ENCODE measurements at places on chromosomes 11 and 22.

GRCh38 chr22:19407649-19408606 lies 23.6 kb downstream of the HIRA start:
- no peak for DNase-seq

DNA sequence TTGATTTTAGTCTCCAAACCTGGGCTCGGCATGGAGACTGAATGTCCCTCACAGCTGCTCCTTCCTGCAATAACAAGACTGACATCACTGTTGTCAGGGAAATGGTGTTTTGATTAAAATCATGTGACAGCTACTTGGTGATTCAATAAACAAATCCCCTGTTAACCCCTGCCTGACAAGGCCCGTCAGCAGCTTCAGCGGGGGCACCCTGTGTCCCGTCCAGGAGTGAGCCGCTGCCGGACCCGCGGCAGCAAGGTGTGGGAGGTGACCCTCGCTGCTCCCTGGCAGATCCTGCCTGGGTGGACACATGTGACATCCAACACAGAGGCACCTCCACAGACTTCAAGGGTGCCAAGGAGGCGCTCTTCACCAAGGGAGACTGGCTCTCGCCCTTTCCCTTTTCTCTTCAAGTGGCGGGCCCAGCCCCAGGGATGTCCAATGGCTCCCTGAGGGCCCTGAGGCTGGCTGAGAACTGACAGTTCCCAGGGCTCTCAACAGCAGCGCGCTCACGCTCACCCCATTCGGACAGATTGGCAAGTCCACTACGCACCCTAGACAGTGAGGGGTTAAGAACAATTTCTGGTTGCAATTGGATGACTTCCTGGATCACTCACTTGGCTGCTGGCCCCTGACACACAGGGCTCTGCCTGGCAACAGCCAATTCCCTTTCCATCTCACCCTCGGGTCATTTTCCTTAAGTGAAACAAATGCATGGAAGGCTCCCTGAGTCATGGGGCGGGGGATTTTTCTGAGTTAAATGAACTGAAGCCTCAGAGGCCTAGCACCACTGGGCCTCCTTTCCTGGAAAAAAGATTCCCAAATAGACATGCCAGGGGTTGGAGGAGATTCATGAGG lies 30.7 kb downstream of the PPP2R1B start:
- no peak for DNase-seq

GRCh38 chr11:16367252-16367651 lies 10.9 kb upstream of the SOX6 start:
- DNase-seq: no peak

- no peak for DNase-seq
Observed at GRCh38 chr11:4146070-4146771, 51.6 kb downstream of the RRM1 start.

DNA sequence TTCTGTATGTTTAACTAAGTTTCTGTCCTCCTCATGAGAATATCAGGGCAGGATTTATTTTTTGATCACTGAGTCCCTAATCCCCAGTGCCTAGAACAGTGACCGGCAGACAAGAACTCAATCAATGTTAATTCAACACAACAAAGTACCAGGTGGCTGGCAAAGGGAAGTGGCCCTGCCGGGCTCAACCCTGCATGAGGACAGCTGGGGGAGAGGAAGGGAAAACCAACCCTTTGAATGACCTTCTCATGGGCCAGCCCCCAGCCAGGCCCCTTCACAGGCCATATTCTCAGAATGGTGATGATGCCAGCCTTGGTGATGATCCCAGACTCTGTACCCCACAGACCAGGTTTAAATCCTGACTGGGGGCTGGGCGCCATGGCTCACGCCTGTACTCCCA lies 1.4 kb upstream of the MFNG start:
- DNase-seq: no peak

- no peak for DNase-seq
Observed at GRCh38 chr11:68979931-68980775, 633 bp downstream of the MRGPRD start.

GRCh38 chr11:8090756-8091155 lies 9.7 kb downstream of the TUB start:
- no peak for DNase-seq

GRCh38 chr11:115503083-115503885 lies 931 bp downstream of the CADM1 start:
- DNase-seq: no peak

GRCh38 chr11:30422447-30423278 lies 99.8 kb downstream of the ARL14EP start:
- no peak for DNase-seq

DNA sequence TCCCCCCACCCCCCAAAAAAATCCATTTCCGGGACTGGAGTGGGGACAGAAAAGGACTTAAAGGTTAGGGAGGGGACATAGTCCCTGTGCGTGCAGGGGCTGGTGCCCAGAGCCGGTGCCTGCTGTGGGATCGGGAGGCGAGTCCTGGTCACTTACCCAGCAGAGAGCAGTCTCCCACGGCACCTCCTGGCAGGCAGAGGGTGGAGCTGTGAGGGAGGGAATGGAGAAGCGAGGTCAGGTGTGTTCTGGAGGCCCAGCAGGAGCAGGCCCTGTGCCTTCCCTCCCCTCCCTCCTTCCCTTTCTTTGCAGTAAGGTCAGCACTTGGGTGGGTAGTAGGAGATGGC lies 28.4 kb downstream of the SHANK3 start:
- DNase-seq: no peak

DNA sequence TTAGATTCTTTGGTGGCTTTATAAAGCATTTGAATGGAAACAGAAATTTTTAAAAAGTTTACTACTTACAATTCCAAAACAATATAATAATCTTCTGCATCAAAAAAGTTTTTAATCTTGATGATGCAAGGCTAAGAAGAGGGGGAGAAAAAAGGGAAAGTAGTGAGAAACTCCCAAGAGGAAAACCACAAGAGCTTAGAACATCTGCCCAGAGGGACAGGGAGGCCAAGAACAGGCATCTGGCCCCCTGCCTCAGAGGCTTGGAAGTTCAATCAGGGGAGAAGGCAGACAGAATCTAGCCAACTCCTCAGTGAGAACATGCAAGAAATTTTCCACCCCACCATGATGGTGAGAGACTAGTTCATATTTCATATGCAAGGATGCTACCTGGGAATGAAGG lies 23.8 kb upstream of the TTC28 start:
- no peak for DNase-seq

Data from stimulated activated CD8-positive, alpha-beta memory T cell treated with anti-CD3 and anti-CD28 coated beads, Interleukin-7, amount 100 ng/mL, for 48 hours (primary cell).